ENCODE measurements at places on chromosomes 5 and 9. TPM values are rescaled to one million over a fixed set of nuclear protein-coding genes. Genes with fewer than 3 reads are reported as not detected.

DNA sequence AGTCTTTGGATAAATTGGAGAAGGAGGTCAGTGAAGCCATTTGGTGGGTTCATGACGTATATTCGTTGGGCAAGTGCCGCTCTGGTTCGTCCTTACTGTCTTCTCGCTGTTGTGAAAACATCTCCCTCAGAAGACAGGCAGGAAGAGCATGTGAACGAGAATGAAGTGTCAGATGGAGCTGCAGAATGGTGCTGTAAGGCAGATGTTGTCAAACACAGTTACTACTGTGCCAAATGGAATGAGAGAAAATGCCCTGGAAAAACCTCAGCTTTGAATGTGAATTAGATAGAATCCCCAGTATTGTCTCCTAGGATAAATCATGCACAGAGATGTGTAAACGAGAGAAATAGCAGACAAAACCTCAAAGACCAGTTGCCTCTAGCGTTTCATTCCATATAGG lies 121.5 kb downstream of the CAMK4 start:
- DNase-seq, result no peak

DNA sequence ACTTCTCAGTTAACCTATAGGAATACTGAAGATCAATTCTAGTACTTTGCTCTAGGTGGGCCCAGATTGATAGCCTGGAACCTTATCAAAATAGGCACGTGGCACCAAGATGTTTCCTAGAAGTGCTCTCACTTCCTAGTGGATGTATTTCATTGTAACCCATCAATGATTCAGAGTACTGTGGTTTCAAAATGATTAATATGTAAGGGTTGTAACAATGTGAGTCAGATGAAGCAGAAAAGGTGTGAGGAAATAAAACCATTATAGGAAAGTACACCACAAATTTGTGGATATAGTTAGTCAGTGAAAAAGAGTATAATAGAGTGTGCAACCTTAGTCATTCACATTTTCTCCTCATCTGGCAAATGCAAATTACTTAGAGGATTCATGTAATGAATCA lies 177.3 kb upstream of the FST start:
- no peak for DNase-seq

DNA sequence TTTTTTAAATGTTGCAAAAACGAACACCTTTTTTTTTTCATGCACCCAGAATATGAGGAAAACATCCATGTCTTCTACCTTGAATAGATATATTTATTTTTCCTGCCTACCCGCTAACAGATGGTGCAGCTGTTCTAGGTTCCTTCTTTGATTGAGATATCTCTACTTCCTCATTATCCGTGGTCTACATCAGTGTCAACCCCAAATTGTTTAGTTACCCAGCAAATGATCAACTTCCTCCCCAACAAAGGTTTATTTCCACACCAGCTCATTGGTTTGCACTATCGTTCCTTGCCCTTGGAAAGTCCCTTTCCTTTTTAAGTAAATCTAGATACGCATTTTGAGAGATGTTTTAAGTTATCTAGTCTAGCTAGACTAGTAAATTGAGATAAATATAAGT lies 166.4 kb downstream of the PRR16 start:
- no peak for DNase-seq

GRCh38 chr9:116954731-116955130 lies 267.6 kb downstream of the TRIM32 start:
- DNase-seq, result no peak

DNA sequence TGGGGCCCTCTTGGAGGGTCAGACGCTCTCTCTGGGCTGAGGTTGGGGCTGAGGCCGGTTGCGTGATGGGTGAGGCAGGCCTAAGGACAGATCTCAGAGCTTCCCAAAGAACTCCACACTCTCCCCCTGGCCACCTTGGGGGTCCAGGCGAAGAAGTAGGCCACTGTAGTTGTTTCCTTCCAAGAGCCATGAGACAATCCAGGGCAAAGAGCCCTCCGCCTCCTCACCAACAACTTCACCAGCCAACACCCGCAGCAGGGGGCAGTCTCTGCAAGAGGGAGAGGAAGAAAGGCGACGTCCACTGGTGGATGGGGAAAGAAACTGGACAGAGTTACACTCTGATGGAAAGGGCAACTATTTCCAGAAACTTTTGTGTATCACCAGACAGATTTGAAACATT lies 10.7 kb downstream of the SLC35A4 start:
- DNase-seq, result no peak

DNA sequence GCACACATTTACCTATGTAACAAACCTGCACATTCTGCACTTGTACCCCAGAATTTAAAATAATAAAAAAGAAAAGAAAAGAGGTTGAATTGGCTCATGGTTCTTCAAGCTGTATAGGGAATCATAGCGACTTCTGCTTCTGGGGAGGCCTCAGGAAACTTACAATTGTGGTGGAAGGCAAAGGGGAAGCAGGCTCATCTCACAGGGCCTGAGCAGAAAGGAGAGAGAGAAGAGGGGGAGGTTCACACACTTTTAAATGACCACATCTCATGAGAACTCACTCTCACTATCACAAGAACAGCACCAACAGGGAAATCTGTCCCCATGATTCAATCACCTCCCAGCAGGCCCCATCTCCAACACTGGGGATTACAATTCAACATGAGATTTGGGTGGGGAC lies 214.6 kb downstream of the CDK5RAP2 start:
- no peak for DNase-seq

GRCh38 chr9:97176206-97176605 lies 131.3 kb upstream of the CCDC180 start:
- DNase-seq, result no peak

- no peak for DNase-seq
Measured at GRCh38 chr5:159331093-159331973, 1.0 kb upstream of the IL12B start.

The NOP16 gene
- total RNA-seq, result 12.6 TPM

The IRX1 gene
- total RNA-seq, result 5.7 TPM

The TAF11L10 gene
- total RNA-seq, result not detected

The IFNA21 gene
- total RNA-seq, result not detected
